Activated CD4-positive, alpha-beta T cell treated with anti-CD3 and anti-CD28 coated beads, Interleukin-2, Interleukin-6, amounts not matched to agents 100 ng/mL and 50 ng/mL, durations not matched to agents 16 hours and 8 hours (primary cell): ENCODE measurements at places on chromosomes 13 and 19.

GRCh38 chr19:43430142-43430710, 15.5 kb downstream of the TEX101 start:
- DNase-seq: no peak

- no peak for DNase-seq
Measured at GRCh38 chr19:55927991-55928390, 4.1 kb downstream of the NLRP13 start.

DNA sequence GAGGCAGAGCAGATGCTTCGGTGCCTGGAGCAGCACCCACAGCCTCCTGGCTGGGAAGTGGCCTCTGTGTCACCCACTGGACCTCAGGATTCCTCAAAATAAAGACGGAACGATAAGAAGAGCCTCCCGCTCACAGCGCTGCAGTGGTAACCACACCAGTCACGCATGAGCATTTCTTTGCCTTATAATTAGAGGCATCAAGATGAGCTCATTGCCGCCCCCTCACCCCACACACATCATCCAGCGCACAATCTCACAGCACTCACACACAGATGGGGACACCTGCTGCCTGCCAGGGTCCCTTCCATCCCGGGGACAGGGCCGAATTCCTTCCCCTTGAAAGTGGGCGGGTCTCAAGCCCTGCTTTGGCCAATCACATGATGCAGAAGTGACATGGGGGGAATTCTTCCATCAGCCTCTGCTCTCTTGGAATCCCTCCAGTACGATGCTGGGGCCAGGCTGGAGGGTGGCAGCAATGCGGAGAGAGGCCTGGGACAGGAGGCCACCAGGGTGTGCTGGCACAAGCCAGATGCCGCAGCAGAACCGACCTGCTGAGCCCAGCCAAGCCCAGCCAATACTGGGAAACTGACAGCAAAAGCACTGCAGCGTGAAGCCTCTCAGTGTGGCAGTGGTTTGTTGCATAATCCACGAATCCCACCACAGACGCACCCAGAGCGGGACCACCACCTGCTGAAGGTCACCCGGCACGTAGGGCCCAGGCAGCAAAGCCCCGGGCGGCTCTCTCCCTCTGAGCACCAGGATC, 16.0 kb downstream of the PIP5K1C start:
- no peak for DNase-seq

- DNase-seq: no peak
Measured at GRCh38 chr13:28753946-28754345, 35.2 kb upstream of the SLC46A3 start.

DNA sequence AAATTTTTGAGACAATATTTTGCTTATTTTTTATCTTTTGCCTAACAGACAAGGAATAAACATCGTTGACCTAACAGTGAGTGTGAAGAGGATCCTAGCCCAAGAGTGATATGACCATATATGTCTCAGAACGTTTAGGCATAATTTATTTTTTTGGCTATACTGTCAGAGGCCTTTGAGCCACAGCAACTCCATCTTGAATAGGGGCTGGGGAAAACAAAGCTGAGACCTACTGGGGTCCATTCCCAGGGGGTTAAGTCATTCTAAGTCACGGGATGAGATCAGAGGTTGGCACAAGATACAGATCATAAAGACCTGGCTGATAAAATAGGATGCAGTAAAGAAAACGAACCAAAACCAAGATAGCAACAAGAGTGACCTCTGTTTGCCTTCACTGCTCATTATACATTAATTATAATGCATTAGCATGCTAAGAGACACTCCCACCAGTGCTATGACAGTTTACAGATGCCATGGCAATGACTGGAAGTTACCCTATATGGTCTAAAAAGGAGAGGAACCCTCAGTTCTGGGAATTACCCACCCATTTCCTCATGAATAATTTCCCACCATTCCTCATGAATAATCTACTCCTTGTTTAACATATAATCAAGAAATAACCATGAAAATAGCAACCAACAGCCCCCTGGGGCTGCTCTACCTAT, 510.9 kb upstream of the PCDH9 start:
- no peak for DNase-seq

- no peak for DNase-seq
Measured at GRCh38 chr19:2650515-2650914, 52.0 kb downstream of the GNG7 start.

DNA sequence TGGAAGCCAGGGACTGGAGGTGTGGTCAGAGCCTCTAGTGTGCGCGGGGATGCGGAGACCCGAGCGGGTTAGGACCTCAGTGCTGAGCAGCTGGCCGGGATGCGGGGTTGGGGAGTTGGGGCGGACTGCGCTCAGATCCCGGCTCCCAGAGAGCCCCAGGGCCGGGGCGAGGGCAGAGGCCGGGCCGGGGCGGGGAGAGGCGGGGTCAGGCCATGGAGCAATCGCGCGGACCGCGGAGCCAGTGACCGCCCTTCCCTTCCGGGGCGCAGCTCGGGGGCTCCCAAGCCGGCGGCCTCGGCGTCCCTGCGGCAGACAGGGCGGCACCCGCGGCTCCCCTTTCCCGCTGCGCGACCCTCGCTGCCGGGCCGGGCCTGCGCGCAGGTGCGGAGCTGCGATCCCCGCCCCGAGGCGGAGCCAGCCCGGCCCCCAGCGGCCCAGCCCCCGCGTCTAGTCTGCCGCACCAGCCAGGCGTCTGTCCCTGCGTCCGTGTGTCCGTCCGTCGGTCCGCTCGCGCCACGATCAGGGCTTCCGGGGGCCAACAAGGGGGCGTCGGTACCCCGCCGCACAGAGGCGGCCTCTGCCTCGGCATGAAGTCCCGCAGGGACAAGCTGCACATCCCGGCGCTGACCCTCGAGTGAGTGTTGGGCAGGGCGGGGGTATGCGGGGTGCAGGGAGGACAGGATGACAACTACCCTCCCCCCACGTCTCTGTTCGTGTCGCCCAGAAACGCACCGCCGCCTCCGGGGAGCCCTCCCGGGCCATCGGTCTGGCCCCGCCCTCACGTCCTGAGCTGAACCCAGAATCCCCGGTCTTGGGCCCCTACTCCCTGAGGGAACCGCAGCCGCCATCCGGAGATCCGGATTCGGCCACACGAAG, 12.4 kb downstream of the MAST3 start:
- no peak for DNase-seq

- no peak for DNase-seq
Measured at GRCh38 chr13:92514420-92515125, 712.0 kb upstream of the GPC6 start.

DNA sequence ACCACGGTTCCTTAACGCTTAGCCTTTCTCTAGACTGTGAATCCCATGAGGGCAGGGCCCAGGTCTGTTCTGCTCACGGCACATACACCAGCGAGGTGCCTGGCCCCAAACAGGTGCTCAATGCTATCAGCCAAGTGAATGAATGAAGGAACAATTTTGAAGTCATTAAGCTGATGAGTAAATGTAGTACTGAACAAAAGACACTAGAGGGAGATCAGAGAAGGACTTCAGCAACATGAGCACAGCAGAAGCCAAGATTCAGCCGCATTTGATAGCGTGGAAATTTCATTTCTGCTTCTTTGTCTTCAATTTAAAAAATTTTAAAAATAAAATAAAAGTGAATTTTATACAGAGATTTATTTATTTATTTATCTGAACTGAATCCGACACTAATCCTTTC, 20.1 kb upstream of the MYO16 start:
- DNase-seq: no peak

- no peak for DNase-seq
Measured at GRCh38 chr13:79898202-79898826, 417.4 kb downstream of the NDFIP2 start.

DNA sequence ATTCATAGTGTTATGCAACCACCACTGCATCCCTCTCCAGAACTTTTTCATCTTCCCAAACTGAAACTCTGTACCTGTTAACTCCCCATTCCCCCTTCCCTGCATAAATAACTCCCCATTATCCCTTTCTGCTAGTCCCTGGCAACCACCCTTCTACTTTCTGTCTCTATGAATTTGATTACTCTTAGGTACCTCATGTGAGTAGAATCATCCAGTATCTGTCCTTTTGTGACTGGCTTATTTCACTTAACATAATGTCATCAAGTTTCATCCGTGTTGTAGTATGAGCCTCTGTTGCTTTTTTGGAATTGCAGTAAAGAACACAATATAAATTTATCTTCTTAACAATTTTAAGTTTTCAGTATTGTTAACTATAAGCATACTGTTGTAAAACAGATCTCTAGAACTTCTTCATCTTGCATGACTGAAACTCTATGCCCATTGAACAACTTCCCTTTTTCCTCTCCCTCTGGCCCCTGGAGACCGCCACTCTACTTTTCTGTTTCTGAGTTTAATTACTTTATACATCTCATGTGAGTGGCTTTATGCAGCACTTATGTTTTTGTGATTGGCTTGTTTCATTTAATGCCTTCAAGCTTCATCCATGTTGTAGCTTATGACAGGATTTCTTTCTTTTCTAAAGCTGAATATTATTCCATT, 87.3 kb upstream of the ABCC4 start:
- no peak for DNase-seq

DNA sequence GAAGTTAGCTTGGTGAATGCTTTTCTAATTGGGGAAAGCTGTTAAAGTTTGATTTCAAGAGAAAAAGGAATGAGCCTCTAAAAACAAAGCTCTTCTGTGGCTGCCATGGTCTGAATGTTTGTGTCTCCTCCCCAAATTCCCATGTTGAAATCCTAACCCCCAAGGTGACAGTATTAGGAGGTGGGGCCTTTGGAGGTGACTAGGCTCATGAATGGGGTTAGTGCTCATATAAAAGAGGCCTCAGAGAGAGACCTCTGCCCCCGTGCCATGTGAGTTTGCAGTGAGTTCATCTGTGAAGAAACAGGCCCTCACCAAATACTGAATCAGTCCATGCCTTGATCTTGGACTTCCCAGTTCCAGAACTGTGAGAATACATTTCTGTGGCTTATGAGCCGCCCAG, 56.5 kb downstream of the ARHGEF7 start:
- no peak for DNase-seq

GRCh38 chr19:51948975-51949374, 21.7 kb downstream of the ZNF613 start:
- DNase-seq: no peak

DNA sequence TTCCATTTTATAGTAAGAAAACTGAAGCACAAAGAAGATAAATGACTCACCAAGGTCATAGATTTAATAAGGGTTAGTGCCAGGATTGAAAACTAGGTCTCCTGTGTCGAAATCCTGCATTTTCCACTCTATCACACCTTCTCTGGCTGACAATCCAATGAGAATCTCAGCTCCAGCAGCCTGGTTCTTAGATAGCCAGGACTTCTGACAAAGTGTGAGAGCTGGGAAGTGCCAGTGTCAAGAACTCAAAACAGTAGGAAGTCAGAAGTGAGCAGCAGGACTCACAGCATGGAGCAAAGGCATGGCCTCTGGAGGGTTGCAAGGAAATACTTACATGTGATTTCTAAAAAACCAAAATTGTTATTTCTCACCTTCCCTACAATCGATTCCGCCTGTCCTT, 24.3 kb downstream of the KCTD12 start:
- no peak for DNase-seq

DNA sequence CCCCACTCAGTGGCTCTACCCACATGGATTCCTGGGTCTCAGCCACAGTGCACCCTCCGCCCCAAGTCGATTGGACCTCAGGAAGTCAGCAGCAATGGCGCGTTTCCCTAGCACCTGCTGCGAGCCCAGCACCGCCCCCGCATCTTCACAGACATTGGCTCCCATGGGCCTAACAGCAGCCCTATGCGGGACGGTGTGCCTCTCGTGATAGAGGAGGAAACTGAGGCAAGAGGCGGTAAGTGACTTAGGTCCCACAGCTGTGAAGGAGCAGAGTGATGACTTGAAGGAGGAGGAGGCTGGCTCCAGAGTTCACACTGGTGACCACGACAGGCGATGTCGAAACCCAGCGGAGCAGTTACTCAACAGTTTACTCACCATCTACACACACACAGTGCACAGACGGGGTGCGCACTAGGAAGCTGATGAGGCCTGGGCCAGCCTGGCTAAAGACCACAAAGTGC, 104.5 kb upstream of the SOX1 start:
- DNase-seq: no peak

DNA sequence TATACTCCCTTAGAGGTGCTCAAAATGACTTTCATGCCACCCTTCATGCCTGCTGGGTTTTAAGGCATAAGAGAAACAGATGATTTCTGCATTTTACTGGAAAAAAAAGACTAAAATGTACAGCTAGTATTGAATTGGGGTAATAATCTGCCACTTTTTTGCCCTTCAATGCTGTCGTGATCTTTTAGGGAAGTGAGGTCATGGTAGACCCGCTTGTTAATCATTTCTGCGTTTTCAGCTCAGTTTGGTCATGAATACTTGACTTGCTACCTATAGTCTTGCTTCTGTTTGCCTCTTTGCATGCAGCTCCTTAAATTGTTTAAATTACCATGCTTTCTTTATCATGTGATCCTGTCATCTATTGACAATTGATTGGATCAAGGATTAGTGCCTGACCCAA, 90.4 kb downstream of the PCCA start:
- no peak for DNase-seq
